ENCODE measurements at places on chromosomes 3 and 15.

GRCh38 chr3:12896063-12896985 is 55.0 kb upstream of the RPL32 start:
- DNase-seq, result no peak

DNA sequence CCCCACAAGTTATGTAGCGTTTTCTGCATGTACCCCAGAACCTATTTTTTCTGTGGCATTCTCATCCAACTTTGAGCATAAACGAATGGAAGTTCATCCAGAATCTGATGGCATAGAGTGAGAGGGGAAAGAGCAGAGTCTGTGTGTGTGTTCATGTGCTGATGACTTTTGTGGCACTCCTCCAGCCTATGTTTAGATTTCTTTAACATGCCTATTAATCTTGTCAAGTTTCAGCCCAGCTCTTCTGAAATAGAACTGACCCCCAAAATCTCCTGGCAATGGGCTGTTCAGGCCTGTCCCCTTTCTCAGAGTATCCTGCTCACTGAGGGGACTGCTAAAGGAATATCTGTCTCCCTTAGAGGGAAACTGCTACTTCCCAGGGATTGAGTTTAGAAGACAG is 56.4 kb upstream of the NEO1 start:
- no peak for DNase-seq

DNA sequence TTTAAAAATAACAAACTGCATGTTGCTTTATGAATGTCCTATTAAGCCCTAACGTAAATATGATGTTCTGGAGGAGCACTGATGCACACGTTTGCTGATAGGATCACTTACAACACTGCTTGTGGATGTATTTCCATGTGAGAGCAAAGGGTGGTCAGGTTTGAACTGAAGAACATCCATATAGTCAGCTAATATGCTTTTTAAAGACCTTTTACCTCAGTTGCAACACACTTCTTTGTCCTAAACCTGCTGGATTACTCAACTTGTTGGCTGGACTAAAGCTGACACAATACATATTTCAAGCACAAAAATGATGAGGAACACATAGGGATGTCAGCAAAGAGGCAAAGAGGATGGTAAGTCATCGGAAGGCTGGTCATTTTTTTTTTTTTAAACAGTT is 186.6 kb downstream of the TIGIT start:
- DNase-seq, result no peak

GRCh38 chr3:188151438-188151837 is 2.5 kb upstream of the LPP start:
- peak; percentile 85 for DNase-seq

- DNase-seq, result no peak
Measured at GRCh38 chr15:70190965-70191364, 93.2 kb upstream of the TLE3 start.

DNA sequence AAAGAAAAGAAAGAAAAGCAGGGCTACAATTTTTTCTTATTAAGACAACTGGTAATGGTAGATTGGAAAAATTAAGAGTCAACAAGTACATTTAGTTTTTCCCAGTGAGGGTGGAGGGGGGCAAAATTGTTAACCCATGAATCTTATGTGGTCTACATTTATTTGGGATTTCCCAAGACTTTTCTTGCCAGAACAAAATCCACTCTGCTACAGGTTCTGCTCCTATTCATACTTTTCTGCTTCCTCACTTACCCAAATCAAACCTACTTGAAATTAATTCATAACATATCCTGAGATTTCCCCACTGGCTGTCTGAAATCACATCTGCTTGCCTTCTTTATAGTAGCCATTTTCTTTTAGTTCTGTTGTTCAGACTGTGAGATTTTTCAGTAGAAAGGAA is 41.1 kb downstream of the VGLL3 start:
- DNase-seq, result peak; percentile 69

DNA sequence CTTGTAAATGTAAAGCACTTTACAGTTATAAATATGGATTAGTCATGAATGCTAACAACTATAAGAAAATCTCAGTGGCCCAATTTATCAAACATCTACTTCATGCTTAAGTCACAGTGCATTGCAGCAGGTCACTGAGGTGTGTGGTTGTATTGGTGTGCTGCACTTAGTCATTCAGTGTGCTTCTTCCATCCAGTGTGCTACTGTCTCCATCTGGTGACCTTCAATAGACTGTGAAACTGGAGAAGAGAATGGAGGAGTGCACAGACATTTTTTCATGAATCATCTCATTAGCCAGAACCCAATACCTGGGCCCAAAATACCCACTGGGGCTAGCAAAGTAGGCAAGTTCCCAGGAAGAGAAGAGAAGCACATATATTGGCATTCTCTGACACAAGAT is 199.6 kb downstream of the SHOX2 start:
- peak; percentile 20 for DNase-seq

- peak; percentile 44 for DNase-seq
Measured at GRCh38 chr3:98730338-98730737, 32.8 kb upstream of the ST3GAL6 start.

- DNase-seq, result no peak
Measured at GRCh38 chr3:152243301-152243711, 25.4 kb upstream of the MBNL1 start.

DNA sequence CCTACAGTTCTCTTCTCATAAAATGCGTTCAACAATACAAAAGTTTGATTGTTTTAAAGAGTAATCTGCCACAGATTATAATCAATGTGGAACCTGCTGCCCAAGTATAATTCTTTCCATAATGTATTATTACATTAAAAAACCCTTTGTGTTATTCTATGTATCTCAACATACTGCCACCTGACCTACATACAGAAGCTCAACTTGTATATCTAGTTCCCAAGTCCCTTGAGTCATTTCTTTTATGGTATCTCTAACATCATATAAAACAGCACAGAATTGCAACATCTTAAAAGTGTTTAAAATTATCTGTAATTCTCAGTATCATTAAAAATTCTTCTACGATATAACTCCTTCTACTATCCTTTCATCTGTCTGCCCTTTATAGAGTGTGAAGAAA is 70.3 kb downstream of the TBL1XR1 start:
- no peak for DNase-seq

DNA sequence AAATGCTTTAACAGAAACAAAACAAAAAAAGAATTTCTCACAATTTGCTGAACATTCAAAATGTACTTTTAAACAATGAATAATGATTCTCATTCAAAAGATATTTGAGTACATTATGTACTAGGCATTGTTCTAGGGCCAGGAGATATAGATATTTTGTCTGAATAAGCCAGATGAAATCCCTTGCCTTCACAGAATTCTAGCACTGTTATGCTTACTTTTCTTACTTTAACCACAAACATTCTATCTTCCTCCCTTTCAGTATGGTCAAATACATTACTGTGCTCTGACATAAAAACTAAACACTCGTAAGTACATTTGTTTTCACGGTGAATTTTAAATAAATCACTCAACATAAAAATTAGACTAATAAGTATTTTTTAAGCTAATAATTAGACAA is 116.7 kb downstream of the ADAM10 start:
- peak; percentile 46 for DNase-seq

- no peak for DNase-seq
Measured at GRCh38 chr15:50712018-50712417, 25.4 kb upstream of the TRPM7 start.

DNA sequence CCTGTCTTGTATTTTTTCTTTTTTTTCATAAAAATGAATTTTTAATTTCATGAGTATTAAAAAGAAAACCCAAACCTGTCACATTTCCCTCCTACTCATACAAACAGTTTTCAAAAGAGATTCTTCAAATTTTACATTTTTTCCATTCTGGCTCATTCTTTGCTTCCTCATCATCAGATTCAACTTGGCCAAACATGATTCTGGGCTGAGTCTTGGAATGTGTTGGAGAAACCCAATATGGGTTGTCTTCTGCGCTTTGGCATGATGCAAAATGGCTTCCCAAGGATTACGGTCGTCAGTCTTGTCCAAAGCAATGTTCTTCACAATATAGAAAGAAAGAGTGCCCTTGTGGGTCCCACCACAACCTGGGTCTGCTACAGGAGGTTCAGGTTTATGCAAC is 12.4 kb upstream of the TM4SF4 start:
- DNase-seq, result peak; percentile 72

Measured in fibroblast of skin of back (primary cell).